ENCODE measurements at places on chromosomes 1 and 21.

GRCh38 chr21:34722684-34723300 lies 54.0 kb downstream of the CLIC6 start:
- DNase-seq, result peak; percentile 18

GRCh38 chr1:165467706-165468105 lies 22.8 kb upstream of the RXRG start:
- DNase-seq, result peak; percentile 64

GRCh38 chr1:215250913-215251312 lies 168.4 kb downstream of the KCNK2 start:
- DNase-seq, result no peak

DNA sequence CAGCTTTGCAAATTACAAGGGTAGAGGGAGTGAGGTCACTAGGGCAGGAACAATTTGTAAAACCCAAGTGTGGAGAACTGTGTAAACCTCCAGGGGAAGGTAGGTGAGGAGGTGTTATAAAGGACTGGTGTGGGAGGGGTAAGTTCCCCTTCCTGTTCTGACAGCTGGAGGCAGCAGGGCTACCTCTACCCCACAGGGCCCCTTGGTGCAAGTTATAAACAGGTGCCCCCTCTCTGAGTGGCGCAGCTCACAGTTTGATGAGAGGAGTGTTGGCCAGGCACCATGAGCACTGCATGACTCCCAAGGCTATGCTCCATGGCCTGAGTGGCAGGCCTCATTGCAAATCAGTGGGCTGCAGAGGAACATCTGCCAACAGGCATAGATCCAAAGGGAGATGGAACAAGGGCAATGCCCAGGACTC lies 41.0 kb downstream of the MFSD2A start:
- DNase-seq, result no peak

DNA sequence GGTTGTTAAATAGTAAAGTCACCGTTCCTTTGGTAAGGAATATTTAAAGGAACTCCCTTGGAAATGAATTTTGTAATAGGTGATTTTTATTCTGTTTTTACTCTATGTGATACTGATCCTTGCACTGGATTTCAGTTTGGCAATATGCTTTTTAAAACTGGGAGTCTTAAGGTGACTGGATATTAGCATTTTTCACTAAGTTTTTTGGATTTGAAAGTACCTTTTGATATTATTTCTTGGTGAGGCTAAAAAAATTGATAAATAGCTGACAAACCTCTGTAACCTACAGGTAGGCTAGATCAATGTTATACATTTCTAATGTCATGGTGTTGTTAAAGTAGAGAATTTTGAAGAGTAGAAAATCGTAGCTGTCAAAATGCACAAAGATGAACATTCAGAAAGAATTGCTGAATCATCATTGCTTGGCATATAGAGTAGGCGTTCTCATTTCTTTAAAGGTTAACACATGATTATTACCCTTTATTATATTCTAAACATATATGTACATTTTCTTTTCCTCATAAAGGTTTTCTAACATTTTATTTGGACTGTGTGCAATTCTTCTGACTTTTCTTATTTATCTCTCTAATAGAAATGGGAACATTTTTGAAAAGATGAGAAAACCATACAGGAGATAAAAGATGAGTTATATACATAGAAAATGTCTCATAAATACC lies 1.5 kb upstream of the DNAJB4 start:
- no peak for DNase-seq

GRCh38 chr1:218395916-218396315 lies 50.8 kb downstream of the TGFB2 start:
- no peak for DNase-seq

GRCh38 chr1:18736958-18737357 lies 106.3 kb downstream of the PAX7 start:
- DNase-seq, result no peak

DNA sequence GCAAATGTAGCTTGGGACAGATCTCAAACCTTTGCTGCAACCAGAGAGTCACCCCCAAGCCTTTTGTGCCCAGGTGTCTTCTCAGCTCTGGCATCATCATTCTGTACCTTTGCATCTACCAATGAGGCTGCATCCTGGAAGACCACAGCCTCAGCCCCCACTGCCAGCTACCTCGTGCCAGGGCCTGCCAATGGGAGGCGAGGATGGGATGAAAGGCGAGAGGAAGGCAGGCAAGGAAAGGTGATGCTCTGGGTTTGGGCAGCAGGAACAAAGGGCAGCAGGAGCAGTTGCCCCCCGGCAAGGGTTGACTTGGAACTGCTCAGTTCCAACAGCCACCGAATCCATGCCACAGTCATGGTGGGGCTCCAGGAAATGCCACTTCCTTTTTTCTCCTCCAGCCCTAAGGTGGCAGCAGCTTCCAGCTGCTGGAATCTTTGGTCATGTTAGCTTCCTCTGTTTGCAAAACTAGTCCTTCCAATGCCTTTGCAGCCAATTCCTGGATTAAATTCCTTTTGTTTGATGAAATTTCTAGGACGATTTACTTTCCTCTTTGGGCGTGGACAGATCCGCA lies 651.6 kb downstream of the NPHP4 start:
- DNase-seq, result no peak
